Stimulated activated CD8-positive, alpha-beta memory T cell treated with anti-CD3 and anti-CD28 coated beads, Interleukin-2, amount 100 ng/mL, for 48 hours (primary cell): ENCODE measurements at places on chromosomes 6 and 20.

DNA sequence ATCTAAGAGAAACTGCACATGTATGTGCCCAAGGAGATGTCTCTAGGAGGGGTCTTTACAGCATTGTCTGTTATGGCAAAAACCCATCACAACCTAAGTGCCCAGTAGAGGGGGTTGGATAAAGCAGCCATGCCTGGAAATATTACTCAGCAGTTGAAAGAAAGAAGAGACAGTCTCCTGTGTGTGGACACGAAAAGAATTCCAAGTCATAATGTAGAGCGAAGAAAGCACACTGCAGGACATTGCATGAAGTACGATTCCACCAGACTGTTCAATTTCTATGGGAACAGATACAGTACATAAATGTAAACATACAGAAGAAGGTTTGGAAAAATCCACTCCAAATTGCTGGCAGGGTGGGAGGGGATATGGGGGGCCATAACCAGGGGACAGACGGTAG lies 7.3 kb upstream of the TGM2 start:
- no peak for DNase-seq

GRCh38 chr6:136317021-136317694 lies 27.5 kb upstream of the BCLAF1 start:
- peak; percentile 19 for DNase-seq

DNA sequence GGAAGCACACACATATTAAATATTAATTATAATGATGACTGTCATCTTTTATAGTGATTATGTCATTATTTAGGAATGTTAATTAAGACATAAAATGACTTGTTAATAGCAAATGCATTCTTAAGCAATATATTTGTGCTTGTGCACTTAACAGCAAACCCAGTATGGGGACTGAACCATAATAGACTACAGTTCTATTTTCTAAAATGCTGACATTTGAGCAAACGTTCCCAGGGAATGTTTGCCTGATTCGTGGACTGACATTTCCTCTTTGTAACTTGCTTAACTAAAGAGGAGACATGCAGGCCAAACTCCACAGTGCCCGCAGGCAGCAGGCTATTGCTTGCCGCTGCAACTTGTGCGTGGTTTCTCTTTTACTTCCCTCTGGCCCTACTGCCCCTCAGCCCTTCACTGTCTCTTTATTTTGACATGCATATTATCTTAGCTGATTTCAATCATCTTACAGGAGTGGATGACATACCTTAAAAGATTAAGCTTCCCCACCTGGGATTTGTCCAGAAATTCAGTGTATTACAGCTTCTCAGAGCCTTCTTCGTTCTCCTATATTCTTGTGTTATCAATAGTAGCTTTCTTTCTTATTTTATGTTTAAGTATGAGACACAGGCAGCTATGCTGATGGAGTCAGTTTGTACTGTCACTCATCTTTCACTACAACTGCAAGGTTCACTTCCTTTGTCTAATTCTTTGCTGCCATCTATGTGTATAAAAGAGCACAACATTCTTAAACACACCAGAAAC lies 141.5 kb downstream of the GMDS start:
- DNase-seq, result no peak

- DNase-seq, result no peak
Measured at GRCh38 chr6:81897793-81898192, 145.3 kb upstream of the TENT5A start.

DNA sequence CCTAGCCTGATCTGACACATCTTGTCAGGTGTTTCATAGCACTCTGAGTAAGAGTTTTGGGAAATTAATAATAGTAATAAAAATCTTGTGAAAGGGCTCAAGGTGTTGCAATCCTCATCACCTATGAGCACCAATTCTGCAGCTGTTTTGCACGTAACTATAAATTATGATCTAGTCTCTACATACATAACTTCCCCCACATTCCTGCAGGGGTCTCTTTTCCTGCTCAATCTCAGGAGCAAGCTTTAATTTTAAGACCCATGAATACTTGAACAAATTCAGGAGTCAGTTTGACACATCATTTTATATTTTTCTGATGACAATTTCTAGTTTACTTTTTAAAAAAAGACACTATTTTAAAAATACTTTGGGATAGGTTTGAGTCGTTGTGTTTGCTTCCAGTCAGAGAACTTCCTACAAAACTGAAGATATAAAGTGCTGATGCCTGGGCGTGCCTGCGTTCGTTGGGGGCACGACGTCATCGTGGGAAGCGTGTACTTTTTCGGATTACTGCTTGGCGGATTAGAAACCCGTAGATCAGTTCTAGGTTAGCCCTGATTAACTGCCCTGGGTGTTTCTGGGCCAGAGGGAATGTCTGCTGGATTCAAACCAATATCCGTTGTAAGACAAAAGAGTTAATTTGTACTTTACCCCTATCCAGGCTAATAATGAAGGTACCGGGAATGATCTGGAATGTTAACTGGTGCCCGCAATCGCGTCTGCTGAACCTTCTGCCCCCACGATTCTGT lies 1.0 kb upstream of the E2F3 start:
- DNase-seq, result peak; percentile 15

- DNase-seq, result no peak
Measured at GRCh38 chr20:25730862-25731261, 34.2 kb upstream of the ZNF337 start.

GRCh38 chr6:106829451-106829850 lies 145.1 kb downstream of the CD24 start:
- DNase-seq, result no peak

DNA sequence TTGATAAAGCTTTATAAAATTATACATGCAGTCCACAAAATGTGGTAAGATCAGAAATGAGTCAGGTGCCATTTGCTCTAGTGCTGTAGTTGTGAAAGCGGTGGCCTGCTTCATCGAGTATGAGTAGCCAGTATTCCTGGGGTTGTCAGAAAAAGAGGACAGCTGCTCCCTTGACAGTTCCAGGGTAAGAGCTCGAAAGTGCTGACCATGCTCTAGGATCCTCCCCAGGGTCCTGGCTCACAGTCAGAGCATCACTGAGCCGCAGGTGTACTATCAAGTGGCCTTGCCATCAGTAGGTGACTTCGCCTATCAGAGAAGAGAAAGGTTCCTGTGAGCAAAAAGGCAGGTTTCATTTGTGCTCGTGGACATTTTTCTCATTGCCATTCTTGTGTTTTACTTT lies 3.6 kb downstream of the BTBD3 start:
- no peak for DNase-seq

DNA sequence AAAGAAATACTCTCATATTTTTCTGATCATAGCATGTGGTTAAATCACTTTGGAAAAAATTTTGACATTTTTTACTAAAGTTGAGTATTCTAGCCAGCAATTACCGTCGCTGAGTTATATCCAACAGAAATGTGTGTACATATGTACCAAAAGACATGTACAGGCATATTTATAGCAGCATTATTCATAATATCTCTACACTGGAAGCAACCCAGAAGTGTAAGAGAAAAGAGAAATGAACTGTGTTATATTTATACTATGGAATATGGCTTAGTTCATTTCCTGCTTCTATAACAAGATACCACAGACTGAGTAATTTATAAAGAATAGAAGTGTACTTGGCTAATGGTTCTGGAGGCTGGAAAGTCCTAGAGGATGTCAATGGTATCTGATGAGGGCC lies 474.0 kb upstream of the GJE1 start:
- DNase-seq, result no peak

DNA sequence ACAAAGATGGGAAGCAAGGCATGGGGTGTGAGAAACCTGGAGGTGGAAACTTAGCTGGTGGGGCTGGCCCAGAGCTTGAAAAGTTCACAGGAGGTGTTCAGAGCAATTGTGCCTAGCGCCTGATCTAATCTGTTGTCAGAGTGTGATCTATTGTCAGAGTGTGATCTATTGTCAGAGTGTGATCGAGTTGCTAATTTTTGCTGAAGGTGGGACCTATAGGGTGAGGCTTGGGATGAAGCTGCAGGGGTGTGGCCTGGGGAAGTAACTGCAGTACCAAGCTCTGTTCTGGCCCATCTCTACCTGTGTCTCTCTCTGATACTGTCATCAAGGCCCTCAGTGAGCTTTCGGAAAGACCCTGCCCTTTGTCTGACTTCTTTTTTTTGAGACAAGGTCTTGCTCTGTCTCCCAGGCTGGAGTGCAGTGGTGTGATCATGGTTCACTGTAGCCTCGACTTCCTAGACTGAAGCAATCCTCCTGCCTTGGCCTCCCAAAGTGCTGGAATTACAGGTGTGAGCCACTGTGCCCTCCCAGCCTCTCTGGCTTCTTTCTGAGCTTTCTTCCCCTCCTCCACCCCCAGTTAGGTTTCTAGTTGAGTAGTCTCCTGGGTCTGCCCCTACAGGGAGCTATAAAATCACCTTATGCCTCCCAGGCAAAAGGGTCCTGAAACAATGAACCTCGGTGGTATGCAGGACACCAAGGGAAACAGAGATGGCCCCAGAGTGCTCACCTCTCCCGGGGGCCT lies 150.8 kb upstream of the RNF24 start:
- DNase-seq, result no peak

DNA sequence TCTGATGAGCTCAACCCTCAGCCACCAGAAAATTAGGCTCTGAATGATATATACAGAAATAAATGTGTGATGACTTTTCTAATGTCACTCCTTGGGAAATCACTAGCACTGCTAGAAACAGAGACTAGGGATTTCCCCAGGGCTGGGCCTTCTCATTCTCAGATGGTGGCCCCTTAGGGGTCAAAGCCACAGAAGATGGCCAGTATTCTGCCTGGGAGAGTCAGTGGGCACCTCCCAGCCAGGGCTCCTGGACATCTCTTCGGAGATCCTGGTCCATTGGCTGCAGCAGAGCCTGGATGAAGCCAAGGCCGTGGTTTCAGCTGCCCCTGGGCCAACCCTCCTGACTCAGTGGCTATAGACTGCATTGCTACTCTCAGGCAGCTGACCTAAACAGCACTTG lies 276.9 kb upstream of the SUPT3H start:
- no peak for DNase-seq

- DNase-seq, result no peak
Measured at GRCh38 chr20:652615-653109, 338 bp downstream of the SRXN1 start.

DNA sequence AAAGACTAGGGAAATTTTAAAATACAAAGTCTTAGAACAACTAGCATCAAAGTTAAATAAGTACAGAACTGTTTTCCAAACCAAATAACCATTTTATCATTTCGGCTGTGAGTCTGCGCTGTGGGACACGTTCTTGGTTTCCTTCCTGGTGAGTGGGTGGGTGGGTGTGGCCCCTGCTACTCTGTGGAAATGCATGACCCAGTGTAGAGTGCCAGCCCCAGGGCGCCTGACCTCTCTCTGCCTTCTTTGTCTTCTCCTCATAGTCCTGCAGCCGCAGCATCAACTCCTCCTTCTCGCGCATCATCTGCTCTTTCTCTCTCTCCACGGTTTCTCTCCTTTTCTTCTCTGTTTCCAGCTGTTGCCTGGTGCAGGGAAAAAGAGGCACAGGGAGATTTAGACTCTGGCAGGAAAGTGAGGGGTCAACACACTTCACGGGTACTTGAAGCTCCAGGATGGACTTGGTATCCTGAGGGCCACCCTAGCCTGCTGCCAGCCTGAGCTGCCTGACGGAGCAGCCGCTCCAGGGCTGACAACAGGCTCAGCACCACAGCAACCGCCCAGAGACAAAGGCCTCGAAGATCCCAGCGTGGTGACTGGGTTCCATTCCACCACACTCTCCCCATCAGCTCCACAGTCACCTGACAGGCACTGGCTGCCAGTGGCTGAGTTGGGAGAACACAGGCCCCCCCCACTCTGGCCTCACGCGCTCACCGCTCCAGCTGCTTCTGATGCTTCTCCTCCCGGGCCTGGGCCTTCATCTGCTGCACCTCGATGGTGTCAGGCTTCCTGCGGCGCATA lies 48.4 kb downstream of the EZR start:
- no peak for DNase-seq

- DNase-seq, result no peak
Measured at GRCh38 chr6:156741287-156742073, 35.7 kb upstream of the ARID1B start.

DNA sequence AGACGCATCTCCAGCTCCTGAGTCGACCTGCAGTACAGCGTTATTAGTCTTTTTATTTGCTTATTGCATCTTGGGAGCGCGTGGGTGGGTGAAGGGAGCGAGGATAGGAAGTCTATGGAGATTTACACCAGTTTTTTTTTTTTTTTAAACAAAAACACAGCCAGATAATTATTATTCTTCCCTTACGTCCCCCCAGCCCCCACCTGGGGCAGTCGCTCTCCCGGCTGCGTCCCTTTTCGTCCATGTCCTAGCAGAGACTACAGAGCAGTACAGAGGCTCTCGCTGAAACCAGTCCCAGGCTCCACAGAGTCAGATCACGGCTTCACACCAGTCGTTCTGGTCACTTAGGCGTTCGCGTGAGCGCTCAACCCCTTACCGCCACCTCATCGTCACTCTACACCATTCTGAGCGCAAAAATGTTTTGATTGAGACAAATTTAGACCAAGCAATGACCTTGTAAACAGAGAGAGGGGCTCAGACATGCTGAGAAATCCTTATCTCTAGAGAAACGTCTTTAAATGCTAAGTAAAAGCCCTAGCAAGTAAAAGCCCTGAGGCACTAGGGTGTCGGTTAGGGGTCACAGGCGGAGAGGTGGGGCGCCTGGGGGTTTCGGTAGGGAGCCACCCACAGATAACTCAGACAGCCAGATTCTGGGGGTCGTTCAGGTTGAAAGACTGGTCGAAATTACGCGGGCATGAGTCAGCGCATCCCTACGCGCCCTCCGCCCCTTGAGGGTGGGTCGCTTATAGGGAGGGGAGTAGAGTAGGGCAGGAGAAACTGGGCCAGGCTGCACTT lies 975 bp upstream of the PPT2 start:
- no peak for DNase-seq

GRCh38 chr6:121630716-121631115 lies 195.3 kb downstream of the GJA1 start:
- DNase-seq, result no peak

GRCh38 chr6:144957236-144957937 lies 672.3 kb downstream of the UTRN start:
- DNase-seq, result no peak

DNA sequence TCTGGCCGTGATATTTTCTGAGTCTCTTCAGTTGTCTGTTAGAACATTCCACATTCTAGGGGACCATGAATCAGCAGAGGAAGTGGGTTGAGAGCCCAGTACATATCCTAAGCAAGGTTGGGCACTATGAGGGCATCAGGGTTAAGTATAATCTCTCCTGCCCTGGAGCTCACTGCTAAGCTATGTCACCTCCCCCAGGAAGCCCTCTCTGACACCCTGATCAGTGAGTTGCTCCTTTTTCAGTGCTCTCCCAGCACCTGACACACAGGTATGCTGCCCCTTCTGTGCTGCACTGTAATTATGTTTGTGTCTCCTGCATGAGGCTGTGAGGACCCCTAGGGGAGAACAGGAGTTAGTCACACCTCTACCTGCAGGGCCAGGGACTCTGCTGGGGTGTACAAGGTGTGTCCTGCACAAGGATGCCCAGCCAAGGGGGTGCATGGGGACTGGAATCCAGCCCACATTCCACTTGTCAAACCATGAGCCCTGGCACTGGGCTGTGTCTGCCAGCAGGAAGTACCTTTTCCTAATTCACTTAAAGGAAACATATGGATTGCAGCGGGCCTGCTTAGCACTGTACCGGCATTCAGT lies 3.9 kb downstream of the RAB44 start:
- DNase-seq, result no peak

- DNase-seq, result no peak
Measured at GRCh38 chr6:147561726-147562125, 53.2 kb downstream of the SAMD5 start.

GRCh38 chr6:3526962-3527650 lies 70.3 kb upstream of the SLC22A23 start:
- DNase-seq, result no peak
